Breast epithelium (tissue), 4 donors: ENCODE measurements at places on chromosomes 6 and 20.

DNA sequence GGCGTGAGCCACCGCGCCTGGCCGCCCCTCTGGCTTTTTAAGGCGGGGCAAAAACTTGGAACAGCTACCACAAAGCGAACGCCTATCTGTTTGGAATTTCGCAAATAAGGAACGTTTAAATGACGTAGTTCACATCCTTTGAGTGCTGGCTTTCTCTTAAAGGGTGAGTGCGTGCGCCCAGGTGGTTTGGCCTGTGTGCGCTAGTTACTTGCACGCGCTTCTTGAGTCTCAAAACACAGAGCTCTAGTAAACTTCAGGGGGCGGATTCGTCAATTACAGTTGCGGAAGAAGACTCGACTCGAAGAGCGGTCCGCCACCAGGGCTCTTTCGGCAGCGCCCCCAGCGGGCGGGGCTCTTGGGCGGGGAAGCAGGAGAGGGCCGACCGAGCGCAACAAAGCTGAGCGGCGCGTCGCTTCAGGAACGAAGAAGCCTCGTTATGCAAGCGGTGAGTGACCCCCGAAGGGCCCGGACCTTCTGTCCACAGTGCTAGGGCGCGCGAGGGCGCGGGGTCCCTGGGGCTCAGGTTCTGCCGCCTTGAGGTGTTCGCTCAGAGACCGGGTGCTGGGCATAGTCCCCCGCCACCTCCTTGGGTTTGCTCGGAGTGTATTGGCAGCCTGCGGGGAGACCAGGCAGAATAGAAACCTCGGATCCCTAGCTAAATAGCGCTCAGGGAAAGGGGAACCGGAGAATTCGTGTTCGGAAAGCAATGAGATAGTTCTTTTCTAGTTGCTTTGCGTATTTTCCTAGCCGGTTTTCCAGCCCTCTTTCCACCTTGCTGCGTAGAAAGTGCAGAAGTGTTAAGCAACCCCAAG lies at the start of gene SYCP2L:
TSS of gene SYCP2L (plus strand) at position 362 of the 812 bp plus-strand sequence. CDS start at position 437, 75 bp downstream.
- DNase-seq = no peak

DNA sequence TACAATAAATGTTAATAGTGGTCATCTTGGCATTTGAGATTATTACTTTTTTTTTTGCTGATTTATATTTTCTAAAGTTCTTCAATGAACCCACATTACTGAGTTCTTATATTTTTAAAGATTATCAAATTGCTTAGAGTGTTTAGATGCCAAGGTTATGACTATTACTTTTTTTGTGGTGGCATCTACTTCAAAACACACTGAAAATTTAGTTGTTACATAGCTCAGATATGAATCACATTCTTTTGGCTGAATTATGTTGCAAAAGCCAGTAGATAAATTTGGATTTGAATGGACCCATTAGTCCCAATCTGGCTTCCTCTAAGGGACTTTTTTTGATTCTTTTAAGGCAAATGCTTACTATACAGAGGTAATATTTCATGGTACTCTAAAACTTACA lies 8.9 kb downstream of the UTRN start:
- no peak for DNase-seq

GRCh38 chr6:30981942-30982772 lies 1.4 kb upstream of the MUC21 start:
- DNase-seq = peak; percentile 27

GRCh38 chr20:47876311-47877088 lies 91.2 kb upstream of the SULF2 start:
- DNase-seq = no peak

- no peak for DNase-seq
Measured at GRCh38 chr6:36858407-36858981, 16.1 kb downstream of the PPIL1 start.

GRCh38 chr20:16052456-16052855 lies 520.8 kb downstream of the KIF16B start:
- no peak for DNase-seq

DNA sequence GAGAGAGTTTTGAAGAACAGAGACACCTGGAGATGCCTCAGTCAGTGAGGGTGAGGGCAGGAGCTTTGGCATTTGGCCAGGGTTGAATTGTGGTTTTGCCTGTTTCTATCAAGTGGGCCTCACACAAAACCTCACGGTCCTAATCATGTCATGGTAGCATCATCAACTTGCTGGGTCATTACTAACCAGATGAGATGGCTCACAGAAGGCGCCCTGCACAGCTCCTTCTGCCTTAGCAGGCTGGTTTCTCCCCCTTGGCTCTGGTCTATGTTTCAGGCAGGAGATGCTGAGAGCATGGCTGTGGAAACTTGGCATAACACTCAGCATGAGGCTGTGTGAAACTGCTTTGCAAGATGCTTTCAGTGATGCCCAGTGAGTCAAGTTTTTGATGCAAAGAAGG lies 99.3 kb downstream of the LRRC1 start:
- DNase-seq = no peak

- DNase-seq = no peak
Measured at GRCh38 chr20:45874576-45874975, 6.5 kb upstream of the ZSWIM1 start.

DNA sequence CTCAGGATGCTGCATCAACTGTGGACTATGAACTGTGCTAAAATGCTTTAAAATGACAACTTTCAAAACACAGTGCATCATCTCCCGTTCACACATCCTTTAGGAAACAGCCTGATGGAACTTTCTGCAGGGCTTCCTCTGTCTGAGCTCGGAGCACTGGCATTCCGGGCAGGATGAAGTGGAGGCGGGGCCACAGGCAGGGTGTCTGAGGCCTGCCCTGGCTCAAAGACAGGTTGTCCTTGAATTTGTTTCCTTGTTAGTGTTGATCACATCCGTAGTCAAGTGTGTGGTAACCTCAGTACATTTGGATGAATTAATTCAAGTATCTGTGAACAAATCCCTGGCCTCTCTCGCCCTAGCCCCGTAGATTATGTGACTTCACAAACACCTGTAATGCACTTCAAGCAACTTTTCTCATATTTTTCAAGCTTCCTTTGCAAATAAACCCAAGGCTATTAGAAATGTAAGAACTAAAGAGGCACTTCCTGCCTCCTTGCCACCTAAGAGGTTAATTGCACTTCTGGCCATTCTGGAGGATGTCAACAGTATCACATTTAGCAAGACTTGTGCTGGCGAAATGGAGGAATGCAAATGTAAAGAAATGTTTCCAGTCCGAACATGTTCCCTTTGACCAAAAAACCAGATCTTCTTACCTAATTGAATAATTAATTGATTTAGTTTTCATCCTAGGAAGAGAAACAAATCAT lies 3.1 kb downstream of the CD93 start:
- DNase-seq = no peak

DNA sequence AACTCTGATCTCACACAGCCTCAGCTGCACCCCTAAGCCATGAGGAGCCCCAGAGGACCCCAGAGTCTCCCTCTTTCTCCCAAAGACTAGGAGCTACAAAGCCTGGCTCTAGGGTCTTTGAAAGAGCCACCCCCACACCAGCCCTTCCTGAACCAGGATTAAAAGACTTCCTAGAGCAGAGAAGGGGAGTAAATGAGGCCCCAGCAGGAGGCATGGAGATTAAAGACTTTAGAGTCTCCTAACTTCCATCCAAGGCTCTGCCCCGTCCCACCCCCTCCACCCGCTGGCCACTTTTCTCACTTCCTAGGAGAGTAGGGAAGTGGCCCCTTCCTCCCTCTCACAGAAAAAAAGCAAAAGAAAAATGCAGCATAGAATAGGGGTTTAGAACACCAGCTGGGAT lies 1.7 kb downstream of the PREX1 start:
- DNase-seq = no peak

DNA sequence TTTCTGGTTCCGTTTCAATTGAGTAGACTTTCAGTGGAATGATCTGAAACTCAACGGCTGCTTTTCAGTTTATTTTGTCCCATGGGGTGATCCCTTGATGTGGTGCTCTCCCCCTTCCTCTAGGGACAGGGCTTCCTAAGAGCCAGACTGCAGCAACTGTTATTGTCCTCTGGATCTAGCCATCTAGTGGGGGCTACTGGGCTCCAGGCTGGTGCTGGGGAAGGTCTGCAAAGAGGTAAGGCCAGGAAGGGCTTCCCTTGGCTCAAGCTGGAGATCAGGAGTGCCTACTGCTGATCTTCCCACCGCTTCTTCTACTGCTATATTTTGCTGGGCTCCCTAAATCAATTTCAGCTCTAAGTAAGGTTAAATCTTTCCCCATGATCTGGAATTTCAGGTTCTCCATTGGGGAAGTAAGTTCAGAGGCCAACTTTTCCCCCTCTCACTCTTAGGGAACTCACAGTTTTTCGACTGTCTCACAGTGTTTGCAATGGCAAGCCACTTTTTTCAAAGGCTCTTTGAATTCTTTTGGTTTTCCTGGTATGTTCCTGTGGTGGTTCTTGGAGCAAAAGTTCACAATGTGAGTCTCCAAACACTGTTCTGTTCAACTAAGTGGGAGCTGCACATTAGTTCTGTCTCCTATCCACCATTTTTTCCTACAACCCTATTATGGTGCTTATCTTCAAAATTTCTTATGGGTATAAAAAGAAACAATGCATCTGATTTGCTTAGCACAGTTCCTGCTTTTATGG lies 286.2 kb upstream of the EXOC2 start:
- DNase-seq = no peak

- DNase-seq = no peak
Measured at GRCh38 chr20:54254596-54254995, 46.7 kb downstream of the PFDN4 start.

DNA sequence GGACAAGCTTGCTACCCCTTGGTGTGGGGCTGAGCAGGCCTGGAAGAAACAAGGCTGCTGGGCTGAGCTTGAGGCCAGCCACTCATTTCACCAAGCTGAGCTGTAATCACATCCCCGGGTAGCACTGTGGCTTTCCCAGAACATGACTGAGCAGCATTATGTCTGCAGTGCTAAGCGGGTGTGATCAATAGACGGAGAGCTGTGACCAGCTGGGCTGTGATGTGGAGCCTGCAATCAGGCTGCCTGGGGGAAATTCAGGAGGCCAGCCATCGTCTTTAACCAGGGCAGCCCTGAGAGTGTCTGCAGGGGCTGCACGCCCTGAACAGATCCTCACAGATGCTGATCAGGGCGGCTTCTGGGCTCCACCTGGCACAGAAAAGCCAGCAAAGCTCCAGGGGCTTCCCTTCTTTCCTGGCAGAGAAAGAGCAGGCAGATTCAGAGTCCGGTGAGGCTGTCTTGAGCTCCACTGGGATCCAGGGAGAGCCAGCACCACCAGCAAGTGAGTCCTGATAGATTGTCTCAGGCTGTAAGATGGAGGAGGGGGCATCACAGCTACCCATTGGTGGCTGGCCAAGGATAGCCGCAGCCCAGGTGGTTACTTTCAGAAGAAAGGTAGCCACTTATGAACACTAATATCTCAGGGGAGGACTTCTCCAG lies 165.9 kb downstream of the NRN1 start:
- no peak for DNase-seq
